ENCODE measurements at places on chromosomes 1 and 21.

- no peak for DNase-seq
These were observed 76.9 kb upstream of the LYST start for GRCh38 chr1:235943581-235944114.

GRCh38 chr1:205710201-205711062, 30.1 kb upstream of the SLC45A3 start:
- no peak for DNase-seq

- DNase-seq = no peak
These were observed 30.2 kb downstream of the RRAGC start for GRCh38 chr1:38829368-38829767.

GRCh38 chr1:245566952-245567351, 412.2 kb downstream of the KIF26B start:
- DNase-seq = no peak

GRCh38 chr1:46369542-46370213, 24.4 kb upstream of the FAAH start:
- DNase-seq = no peak

DNA sequence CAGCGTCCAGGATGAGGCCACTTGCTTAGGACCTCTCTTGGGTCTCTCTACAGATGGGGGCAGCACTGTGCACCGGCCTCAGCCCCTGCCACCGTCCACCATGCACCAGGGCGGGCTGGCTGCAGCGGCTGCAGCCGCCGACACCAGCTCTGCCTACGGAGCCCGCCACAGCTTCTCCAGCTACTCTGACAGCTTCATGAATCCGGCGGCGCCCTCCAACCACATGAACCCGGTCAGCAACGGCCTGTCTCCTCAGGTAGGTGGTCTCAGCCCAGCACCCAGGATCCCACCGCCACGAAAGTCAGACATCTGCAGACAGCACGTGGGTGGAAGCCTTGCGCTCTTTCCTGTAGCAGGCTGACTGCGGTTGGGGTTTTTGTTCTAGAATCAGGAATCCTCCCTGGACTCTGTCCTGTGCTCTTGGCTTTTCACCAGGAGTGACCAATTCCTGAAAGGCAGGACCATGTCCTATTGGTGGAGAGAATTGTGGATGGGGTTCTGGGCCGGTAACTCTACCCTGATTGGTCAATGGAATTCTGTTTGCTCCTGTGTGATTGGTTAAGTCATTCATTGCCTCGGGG, 72.5 kb downstream of the PAX7 start:
- no peak for DNase-seq

DNA sequence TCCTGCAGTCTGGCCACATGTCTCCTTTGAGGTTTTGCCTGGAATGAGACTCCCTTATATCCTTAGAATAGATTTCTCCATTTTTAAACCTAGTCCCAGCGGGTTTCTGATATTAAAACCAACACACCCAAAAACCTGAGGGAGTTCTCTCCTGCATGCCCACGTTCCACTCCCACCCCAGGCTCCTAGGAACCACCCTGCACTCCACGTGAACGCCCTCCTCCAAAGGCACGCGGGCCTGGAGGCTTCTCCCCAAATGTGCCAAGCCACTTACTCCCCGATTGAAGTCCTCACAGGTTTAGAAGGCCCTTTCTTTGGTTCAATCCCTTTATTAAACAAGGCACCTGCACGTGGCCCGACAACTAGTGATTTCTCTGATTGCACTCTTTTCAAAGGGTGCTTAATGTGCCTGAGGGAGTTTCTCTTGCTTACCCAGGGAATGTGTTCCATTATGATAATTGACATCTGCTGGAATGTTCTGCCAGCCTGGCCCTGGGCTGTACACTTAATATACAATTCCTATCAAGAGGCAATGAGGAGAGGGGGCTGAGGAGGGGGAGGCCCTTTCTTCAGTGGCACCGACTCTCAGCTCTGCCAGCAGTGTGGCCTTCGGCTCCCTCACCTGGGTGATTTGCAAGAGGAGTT, 104.3 kb upstream of the ADAR start:
- no peak for DNase-seq

GRCh38 chr1:41315871-41316270, 45.4 kb upstream of the FOXO6 start:
- no peak for DNase-seq

- no peak for DNase-seq
These were observed 5.3 kb downstream of the KRTAP10-1 start for GRCh38 chr21:44534688-44535087.

- no peak for DNase-seq
These were observed 172.6 kb downstream of the KIF26B start for GRCh38 chr1:245327360-245327759.

DNA sequence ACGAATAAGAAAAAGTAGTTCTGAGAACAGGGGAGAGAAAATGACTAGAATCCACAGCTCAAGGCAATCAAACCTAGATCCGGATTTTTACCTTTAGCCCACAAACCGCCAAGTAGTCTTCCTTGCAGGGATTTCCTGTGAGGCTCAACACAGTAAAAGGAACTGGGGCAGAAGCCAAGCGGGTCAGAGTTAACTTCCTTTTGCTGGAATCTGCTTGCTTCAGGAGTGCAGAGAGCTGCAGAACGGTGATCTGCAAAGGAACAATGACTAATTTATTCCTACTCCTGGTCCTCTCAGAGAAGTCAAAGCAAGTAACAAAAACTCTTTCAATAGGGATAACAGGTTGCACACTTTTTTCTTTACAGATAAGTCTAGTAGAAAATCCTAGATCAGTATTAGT, 53.4 kb downstream of the UBR4 start:
- no peak for DNase-seq

- peak; percentile 28 for DNase-seq
These were observed 34.9 kb upstream of the PPP1R15B start for GRCh38 chr1:204446413-204447111.

DNA sequence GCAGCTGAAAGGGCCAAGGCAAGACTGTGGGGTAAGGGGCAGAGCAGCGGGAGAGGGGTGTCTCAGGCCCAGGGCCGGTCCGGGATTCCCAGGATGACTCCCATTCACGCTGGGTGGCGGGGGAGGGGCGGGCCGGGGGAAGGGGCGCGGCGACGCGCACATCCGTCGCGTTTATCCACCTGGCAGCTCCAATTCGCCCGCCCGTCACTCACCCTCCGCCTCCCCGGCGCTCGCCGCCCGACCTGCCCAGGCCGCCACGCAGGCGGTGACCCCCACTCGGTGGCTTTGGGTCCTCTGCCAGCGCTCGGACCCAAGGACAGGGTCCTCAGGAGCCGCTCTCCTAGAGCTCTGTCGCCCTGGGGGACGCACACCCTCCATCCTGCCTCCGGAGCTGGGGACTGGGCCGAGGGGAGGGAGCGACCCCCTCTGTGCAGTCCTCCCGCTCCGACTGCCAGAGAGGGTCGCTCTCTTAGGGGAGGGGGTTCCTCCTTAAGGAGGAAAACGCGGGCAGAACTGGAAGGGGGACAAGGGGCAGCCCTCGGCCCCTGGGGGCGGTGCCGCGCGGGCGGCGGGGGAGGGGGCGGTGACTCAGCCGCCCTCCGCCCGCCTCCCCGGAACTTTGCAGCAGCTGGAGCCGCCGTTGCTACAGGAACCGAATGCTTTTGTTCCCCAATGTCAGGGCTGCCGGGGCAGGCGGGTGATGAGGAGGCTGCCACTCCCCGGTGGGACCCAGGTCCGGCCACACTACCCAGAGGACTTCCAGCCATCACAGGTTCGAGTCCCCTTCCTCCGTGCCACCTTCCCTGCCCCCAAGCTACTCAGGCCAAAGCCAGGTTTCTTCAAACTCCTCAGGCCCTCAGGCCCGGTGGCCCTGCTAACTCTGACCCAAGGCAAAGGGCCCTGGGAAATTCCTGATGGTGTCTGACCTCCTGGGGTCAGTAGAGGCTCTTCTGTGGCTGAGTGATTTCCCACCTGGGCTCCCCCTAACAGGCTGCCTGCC, 3.4 kb downstream of the ADGRB2 start:
- DNase-seq = peak; percentile 36

DNA sequence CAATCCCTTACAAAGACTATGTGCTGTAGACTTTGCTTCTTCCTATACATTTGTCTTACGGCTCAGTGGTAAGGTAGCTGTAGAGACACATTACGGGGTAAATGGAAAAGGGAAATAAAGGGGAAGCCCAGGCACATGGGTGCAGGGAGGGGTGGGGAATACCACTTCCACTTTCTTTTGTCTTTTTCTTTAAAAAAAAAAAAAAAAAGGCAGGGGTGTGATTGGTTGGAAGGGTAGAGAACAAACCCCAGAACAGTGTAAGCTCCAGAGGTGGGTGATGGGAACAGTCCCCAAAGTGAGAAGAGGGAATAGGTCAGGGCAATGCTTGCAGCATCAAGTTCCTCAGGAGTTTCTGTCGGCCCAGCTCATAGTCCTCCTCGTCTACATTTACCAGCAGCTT, 3.9 kb downstream of the NIT1 start:
- DNase-seq = no peak

DNA sequence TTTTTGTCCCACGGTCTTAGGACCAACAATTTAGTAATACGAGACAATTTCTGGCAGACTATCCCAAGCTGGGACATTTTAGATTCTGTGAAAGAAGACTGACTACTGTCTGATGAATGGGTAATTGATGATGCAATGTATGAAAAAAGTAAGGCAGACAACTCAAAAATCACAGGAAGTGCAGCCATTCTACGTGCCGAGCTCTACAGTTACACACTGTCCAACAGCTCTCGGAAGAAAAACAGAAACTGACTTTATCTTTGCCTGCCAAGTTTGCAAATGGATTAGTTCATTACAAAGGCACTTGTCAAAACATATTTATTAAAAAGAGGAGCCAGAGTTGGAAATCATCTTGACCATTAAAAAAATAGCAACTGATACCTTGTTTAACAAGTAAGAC, 31.3 kb downstream of the ZBTB8B start:
- no peak for DNase-seq

DNA sequence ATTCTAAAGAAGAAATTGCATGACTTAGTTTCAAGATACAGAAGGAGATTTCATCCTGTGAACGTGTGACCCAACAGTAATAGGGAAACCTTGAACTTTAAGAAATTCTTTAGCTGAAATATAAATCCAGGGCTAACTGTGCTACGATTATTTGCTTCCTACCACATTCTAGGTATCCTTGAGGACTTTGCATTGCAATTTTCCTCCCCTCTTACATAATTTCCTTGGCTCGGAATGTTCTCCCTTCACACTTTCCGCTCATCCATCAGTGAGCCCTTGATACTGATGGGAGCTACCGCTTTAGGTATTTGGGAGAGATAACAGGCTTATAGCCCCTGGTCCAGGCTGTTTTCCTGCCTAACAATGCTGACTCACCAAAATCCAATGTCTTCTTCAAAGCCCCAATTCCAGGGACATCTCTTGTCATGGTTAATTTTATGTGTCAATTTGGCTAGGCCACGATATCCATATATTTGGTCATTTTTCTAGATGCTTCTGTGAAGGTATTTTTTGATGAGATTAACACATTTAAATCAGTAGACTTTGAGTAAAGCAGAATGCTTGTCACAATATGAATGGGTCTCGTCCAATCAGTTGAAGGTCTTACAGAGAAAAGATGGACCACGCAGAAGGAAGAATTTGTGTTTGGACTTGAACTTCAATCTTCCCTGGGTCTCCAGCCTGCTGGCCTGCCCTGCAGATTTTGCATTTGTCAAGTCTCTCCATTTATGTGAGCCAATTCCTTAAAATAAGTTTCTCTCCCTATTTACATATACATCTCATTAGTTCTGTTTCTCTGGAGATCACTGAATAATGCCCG, 121.2 kb downstream of the PTPN14 start:
- no peak for DNase-seq

- DNase-seq = no peak
These were observed 14.5 kb downstream of the SORT1 start for GRCh38 chr1:109383087-109383779.

- peak; percentile 55 for DNase-seq
These were observed 48.2 kb downstream of the RASSF5 start for GRCh38 chr1:206555473-206555935.

DNA sequence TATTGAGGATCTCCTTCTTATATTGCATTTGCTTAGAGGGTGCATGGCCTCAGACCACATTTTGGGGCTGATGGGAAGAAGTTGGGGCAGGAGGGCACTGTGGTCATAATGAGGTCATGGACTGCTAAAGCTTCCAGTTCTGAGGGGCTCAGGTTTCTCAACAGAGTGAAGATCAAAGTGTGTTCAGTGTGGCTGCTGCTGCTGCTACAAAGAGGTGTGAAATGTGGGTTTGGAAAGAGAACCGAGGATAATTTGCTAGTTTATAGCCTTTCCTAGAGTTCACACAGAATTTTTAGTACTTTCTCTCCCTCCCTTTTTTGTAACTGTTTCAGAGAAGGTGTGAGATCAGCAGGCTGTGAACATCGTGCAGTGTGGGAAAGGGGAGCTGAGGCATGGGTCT, 73.3 kb downstream of the CACNA1E start:
- no peak for DNase-seq

DNA sequence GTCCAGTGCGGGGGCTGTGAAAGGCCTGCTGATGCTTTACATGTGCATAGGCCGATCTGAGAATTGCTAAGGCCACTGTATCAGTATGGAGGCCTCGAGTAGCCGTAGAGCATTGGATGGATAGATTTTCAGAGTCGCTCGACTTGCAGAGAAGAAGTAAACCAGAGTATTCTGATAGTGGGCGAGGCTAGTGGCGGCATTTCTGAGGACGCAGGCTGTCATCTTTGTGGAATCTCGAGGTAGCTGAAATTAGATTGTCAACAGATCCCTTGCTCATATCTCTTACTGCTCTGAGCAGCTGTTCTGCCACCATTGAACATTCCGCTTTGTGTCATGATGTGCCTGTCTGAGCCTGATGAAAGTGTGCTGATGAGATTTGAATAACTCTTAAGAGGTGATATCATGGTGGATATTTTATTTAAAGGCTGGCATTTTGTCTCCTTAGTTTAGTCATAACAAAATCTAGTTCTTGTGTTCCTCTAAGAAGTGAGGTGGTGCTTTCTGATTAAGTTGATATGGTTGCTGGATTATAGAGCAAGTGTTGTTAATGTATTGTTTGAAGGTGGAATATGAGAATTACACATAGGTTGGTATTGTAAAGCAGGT, 1.5 kb downstream of the KIF1B start:
- no peak for DNase-seq

DNA sequence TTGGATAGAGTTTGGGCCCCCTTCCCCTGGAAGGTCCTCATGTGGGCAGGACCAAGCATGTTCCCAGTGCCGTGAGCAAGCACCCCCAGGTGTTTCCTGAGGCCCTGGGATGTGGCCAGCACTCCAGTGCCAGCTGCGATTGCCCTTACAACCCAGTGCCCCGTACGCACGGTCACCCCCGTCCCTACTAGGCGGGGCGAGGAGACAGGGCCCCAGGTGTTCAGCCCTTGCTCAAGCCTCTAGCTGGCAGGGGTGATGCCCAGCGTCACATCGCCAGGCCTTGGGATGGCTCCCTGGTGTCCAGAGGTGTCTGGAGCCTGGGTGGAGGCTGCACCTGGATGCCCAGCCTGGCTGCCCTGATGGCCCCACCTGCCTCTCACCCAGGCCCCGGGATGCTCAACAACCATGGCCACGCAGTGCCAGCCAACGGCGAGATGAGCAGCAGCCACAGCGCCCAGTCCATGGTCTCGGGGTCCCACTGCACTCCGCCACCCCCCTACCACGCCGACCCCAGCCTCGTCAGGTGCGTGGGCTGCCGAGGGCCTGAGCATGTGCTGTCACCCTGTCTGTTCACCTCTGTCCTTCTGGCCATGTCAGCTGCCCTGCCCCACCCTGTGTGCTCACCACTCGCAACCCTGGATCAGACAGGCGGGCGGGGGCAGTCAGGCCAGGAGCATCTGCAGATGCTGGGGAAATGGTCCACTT, 21.6 kb upstream of the CCDC27 start:
- DNase-seq = no peak

All from C1 segment of cervical spinal cord (tissue), 14 donors.